Activated T-helper 2 cell treated with anti-CD3 and anti-CD28 coated beads, Interferon-gamma antibody, Interleukin-2, Interleukin-4, amounts not matched to agents 10 μg/mL and 5 μg/mL and 100 μg/mL, durations not matched to agents 14 hours and 24 hours and 36 hours (primary cell): ENCODE measurements at places on chromosomes 7 and 10. TPM values are rescaled to one million over a fixed set of nuclear protein-coding genes. Genes with fewer than 3 reads are reported as not detected.

MYH16 gene
- not detected in 2 replicates for total RNA-seq

ATG9B gene
- total RNA-seq = 5.0 and 6.4 TPM in 2 replicates

NEUROD6 gene
- total RNA-seq = not detected in 2 replicates

ADCY1 gene
- 8.9 and 9.4 TPM in 2 replicates for total RNA-seq
